C1 segment of cervical spinal cord (tissue), 14 donors: ENCODE measurements at places on chromosomes 1 and 21.
A peak's percentile ranks its signal among the peaks of the same experiment; 100 is the strongest.

GRCh38 chr1:185325413-185325812 is 8.4 kb upstream of the IVNS1ABP start:
- DNase-seq, result no peak

- DNase-seq, result no peak
Measured at GRCh38 chr1:236705771-236706170, 19.5 kb downstream of the ACTN2 start.

DNA sequence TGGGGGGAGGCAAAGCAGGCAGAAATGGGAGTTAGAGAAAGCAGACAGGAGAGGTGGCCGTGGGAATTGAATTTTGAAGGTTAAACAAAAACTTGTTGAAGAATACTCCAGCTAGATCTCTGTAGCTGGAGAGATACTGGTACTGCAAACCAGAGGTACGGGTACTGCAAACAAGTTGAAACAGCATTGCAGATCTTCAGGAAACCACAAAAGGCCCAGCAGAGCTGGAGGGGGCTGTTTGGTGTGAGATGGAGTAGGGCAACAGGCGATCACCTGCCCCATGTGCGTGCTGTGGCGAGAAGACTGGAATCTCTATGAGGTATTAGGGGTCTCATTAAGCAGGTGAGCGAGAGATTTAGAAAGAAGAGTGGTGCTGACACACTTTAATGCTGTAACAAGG is 77.7 kb upstream of the RGS4 start:
- DNase-seq, result no peak

GRCh38 chr1:110756506-110756905 is 81.8 kb upstream of the KCNA3 start:
- DNase-seq, result peak; percentile 56

- no peak for DNase-seq
Measured at GRCh38 chr1:1752636-1753606, 25.3 kb downstream of the NADK start.

DNA sequence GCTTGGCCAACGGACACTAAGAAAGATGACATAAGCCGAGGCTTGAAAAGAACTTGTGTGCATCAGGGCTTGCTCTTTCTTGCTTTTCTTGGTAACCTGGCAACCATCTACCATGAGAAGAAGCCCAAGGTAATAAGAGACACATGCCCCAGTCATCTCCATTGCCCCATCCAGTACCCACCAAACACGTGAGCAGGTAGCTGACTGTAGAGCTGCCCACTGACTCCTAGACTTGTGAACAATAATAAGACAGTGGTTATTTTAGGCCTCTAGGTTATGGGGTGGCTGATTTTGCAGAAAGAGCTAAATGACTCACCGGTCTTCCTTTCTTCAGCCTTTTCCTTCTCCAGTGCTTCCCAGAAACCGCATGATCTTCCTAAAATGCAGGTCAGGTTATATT is 105.0 kb upstream of the JUN start:
- no peak for DNase-seq

- no peak for DNase-seq
Measured at GRCh38 chr1:45478121-45478814, 12.7 kb downstream of the TESK2 start.

DNA sequence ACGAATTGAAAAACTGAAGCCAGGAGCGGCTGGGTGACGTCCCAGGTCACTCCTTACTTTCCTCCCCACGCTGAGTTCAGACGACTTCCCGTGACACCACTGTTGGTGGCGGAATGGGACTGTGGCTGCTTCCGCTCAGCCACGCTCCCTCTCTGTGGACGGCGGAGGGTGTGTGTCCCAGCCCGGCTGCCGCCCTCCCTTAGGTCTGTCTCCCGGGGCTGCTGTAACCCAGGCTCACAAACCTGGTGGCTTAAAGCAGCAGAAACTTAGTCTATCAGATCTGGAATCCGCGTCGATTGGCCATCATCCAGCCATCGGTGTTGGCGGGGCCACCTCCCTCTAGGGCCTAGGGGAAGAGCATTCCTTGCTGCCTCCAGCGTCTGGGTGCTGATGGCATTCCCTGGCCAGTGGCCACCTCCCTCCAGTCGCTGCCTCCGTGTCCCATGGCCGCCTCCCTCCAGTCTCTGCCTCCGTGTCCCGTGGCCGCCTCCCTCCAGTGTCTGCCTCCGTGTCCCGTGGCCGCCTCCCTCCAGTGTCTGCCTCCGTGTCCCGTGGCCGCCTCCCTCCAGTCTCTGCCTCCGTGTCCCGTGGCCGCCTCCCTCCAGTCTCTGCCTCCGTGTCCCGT is 17.5 kb downstream of the TRPM2 start:
- no peak for DNase-seq

GRCh38 chr1:54542120-54542961 is 5.7 kb upstream of the ACOT11 start:
- peak; percentile 40 for DNase-seq
